ENCODE measurements at places on chromosomes 16 and 17. TPM values are rescaled to one million over a fixed set of nuclear protein-coding genes. Genes with fewer than 3 reads are reported as not detected.

Gene FNDC8
- total RNA-seq = not detected

Gene AXIN2
- 0.95 TPM for total RNA-seq

Gene METRN
- total RNA-seq = 34.9 TPM

GRCh38 chr17:38562215-38562569 lies 43.6 kb downstream of the SRCIN1 start:
- DNase-seq = no peak

Gene TM4SF5
- not detected for total RNA-seq

Gene LLGL2
- total RNA-seq = 21.4 TPM

DNA sequence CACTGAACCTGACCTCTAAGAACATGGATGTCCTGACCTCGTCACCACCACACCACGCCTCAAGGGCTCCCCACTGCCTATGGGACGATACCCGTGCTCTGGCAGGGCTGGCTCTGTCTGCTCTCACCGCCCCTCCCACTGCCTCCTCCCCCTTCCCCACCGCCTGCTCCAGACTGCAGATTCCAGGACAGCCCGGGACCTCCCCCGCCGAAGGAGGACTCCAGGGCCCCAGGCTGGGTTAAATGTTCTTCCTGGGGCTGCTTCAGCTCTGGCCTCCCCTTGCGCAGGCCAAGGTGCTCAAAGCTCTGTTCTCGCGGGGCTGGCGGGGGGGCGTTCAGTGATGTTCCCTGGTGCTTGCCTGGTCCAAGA lies 3.1 kb downstream of the NPW start:
- DNase-seq = no peak

DNA sequence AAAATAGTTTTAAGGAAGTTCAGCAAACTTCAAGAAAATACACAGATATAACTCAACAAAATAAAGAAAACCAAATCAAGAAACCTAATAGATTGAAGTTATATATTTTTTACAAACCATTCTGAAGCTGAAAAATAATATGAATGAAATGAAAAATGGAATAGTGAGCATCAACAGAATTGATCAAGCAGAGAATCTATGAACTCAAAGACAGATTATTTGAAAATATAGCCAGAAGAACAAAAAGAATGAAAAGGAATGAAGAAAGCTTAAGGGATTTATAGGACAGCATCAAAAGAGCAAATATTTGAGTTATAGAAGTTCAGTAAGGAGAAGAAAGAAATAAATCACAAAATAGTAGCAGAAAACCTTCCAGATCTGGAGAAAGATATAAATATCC lies 37.8 kb downstream of the CDR2 start:
- no peak for DNase-seq

DNA sequence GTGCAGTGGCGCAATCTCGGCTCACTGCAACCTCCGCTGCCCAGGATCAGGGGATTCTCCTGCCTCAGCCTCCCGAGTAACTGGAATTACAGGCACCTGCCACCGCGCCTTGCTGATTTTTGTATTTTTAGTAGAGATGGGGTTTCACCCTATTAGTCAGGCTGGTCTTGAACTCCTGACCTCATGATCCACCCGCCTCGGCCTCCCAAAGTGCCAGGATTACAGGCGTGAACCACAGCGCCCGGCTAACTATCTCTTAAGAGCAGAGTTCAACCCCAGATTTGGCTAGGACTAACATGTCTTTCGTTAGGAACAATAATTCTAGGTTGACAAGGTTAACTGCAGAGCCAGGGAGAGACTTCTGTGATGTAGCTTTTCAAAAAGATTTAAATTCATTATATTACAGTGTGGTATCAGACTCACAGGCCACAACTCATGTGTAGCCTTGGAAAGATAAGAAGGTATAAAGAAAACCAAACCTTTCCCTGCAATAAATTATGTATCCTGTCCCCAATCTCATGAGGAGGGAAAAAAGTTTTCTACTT lies 4.3 kb downstream of the CHTF8 start:
- DNase-seq = no peak

- no peak for DNase-seq
Observed at GRCh38 chr17:7080456-7081041, 498 bp upstream of the CLEC10A start.

DNA sequence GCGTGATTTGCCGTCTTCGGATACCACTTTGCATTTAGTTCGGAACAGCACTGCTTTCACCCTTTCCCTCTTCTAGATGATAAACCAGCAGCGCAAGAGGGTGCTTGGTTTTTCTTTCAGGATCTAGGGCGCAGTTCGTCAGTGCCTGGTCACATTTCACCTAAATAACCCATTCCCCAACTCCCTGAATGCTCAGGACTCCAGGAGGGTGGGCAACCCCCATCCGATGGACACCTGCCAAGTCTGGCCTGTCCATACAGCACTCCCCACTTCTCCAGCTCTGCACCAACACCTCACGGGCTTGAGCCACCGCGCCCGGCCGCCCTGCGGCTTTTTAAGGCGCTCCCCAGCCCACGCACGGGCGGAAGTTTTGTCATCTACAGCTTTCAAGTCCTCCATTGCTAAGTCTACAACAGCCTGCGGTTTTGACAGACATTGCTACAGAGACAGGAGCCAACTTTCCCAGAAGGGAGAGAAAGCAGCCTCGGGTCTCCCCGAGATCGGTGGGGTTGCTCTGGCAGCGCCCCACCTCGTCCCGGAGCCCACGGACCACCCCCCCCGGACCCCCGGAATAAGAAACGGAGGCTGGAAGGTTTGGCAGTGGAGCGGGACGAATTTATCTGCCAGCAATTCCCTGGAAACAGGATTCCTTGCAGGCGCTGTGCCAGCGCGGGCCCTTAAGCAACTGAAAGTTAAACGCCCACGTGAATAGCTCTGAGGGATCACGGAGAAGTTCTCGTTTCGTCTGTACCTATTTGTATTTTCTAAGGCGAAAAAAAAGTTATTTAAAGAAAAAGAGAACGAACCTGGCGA lies 38.6 kb upstream of the SLFN13 start:
- peak; percentile 95 for DNase-seq

Gene ALOXE3
- not detected for total RNA-seq

Gene FBXO31
- total RNA-seq = 36.9 TPM

Gene TSPAN10
- total RNA-seq = not detected

GRCh38 chr17:60139438-60140285 lies 10.1 kb upstream of the CA4 start:
- DNase-seq = peak; percentile 68

Gene FOXC2
- not detected for total RNA-seq

- DNase-seq = no peak
Observed at GRCh38 chr17:10384175-10384574, 11.4 kb upstream of the MYH13 start.

DNA sequence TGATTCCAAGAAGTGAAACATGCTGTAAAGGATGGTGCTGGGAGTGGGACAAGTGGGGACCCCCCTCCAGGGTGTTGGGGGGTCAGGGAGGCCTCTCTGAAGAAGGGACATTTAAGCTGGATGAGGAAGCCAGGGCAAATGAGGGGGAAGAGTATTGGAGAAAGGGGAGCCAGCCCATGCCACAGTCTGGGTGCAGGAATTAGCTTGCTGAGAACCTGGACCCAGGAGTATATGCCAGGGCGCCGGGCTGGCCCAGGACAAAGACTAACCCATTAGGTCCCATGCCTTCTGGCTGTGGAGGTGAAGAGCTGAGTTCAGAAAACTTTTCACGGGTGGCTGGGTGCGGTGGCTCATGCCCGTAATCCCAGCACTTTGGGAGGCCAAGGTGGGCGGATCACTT lies 45.6 kb upstream of the PIK3R6 start:
- DNase-seq = no peak

DNA sequence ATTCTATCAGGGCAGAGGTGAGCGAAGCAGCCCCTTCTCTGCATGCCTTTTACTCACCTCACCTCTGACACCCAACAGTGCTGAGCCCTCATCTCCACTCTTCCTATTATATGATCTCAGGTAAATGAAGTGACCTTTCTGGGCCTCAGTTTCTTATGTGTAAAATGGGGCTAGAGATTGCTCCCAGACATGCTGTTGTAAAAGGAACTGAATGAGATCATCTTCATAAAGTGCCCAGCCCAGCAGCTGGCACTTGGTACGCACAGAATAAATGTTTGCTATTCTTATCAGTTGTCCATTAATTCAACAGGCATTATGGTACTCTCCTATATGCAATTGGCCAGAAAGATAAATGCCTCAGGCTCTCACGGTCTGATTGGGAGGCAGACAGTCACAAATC lies 4.5 kb upstream of the GALK1 start:
- no peak for DNase-seq

Gene DNAI2
- total RNA-seq = not detected

Gene TPSD1
- not detected for total RNA-seq

GRCh38 chr17:28573040-28573380 lies 1.7 kb upstream of the PIGS start:
- DNase-seq = no peak

Gene FOXO3B
- 9.6 TPM for total RNA-seq

DNA sequence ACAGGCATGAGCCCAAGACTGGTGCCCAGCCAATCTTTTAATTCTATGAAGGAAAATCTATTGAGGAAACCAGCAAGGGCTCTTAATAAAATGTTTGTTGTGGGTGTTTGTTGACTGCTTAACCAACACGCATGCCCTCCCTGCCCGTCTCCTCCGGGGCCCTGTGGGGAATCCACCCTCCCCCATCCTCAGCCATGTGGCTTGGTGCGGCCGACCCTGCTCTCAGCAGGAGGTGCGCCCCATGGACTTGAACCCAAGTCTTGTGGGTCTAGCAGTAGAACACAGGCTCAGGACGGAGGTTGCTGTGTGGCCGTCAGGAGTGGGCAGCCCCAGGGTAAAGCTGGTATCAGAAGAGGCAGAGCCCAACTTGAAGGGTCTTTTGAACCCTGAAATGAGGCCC lies 45.1 kb upstream of the MLYCD start:
- no peak for DNase-seq
